Right renal pelvis (tissue), 4 donors: ENCODE measurements at places on chromosomes 16 and 17. TPM values are rescaled to one million over a fixed set of nuclear protein-coding genes. Genes with fewer than 3 reads are reported as not detected.

- DNase-seq = no peak
Observed at GRCh38 chr17:42543190-42544079, 7.4 kb downstream of the NAGLU start.

The KCNAB3 gene
- polyA plus RNA-seq = 10.9 TPM

The PPP1R27 gene
- polyA plus RNA-seq = 0.26 TPM

The ITGAX gene
- 1.1 TPM for polyA plus RNA-seq
